ENCODE measurements at places on chromosomes 2 and 18.

GRCh38 chr2:88599527-88599926 lies 27.7 kb downstream of the EIF2AK3 start:
- DNase-seq, result no peak

GRCh38 chr2:5394223-5394622 lies 298.0 kb upstream of the SOX11 start:
- DNase-seq, result no peak

GRCh38 chr18:38007676-38008330 lies 442.2 kb upstream of the CELF4 start:
- DNase-seq, result no peak

DNA sequence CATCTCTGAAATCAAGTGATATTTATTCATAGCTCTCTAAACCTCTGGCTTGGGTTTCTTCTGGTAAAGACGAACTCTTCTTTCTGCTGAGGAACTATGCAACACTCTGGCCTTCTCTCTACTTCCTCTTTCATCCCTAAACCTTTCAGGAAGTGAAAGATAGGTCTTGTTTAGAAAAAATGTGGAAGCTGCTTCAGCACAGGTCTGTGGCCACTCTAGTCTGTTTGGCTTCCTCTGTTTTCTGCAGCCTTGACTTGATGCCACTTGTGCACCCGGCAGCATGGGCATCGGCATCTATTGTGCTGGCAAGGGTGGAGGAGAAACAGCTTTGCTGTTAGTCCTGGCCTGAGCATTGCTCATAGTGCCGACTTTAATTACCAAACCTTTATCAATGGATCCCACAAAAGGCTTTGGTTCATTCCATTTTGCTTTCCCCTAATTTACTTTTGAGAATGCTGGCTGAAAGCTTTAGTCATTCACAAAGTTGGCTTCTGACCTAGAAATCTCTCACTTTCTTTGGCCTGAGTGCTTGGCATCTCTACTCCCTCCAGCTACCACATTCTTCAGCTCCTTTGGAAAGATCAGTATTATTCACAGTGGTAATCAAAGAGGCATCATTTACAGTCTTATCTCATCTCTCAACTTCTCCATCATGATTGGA lies 32.0 kb upstream of the GPR39 start:
- no peak for DNase-seq

- DNase-seq, result no peak
Observed at GRCh38 chr2:25825238-25825637, 53.0 kb downstream of the ASXL2 start.

GRCh38 chr2:152247337-152247695 lies 71.8 kb upstream of the STAM2 start:
- DNase-seq, result no peak

DNA sequence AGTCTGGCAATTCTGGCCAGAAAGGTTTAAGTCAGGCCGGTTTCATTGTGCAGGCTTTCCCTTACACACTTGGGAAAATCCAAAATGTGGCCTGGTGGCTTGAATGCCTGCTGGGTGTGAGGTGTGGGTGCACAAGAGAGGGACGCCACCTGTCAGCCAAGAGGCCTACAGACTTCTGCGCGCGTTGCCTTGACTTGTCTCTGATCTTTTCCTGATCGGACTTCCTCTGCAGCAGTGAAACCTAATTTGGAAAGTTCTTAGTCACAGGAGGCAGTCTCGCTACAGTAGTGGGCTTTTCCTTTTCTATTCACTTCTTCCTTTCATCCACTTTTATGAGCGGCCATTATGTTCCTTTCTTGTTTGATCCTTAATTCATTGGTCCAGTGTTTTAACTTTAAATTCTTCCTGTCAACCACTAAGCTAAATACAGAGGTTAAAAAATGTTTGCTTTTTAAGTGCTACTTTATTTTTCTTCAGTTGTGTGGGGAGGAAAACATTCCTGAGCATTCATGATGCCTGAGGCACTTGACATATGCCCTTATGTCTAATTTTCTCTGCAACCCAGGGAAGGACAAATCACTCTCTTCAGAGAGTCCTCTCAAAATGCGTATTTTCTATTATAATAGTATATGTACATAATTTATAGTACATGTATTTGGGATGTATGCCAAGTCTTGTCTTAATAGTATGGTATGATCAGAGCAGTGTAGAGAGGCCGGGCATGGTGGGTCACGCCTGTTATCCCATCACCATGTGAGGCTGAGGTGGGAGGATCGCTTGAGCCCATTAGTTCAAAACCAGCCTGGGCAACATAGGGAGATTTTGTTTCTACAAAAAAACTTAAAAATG lies 128.9 kb downstream of the WDSUB1 start:
- DNase-seq, result no peak

- no peak for DNase-seq
Observed at GRCh38 chr2:239625156-239625845, 224.5 kb upstream of the HDAC4 start.
